ENCODE measurements at places on chromosomes 13 and 19.

GRCh38 chr19:15279326-15279904, 47.2 kb upstream of the EPHX3 start:
- DNase-seq, result no peak

- no peak for DNase-seq
Observed at GRCh38 chr13:36354842-36355623, 8.8 kb upstream of the SPART start.

GRCh38 chr13:109673477-109673876, 112.9 kb downstream of the IRS2 start:
- DNase-seq, result no peak

DNA sequence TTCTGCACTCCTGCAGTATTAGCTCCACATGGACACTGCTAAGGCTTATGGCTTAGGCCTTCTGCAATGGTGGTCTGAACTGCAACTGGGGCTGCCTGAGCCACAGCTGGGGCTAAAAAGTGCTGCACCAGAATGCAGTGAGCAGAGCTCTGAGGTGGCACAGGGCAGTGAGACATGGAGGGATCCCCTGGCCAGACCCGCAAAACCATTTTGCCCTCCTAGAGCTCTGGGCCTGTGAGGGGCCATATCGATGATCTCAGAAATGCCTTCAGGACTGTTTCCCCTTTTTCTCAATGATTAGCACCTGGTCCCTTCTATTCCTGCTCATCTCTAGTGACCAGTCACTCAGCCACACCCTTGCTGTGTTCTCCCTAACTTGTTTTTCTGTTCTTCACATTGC, 397.7 kb downstream of the UQCRFS1 start:
- DNase-seq, result no peak
